ENCODE measurements at places on chromosomes 4 and X.

DNA sequence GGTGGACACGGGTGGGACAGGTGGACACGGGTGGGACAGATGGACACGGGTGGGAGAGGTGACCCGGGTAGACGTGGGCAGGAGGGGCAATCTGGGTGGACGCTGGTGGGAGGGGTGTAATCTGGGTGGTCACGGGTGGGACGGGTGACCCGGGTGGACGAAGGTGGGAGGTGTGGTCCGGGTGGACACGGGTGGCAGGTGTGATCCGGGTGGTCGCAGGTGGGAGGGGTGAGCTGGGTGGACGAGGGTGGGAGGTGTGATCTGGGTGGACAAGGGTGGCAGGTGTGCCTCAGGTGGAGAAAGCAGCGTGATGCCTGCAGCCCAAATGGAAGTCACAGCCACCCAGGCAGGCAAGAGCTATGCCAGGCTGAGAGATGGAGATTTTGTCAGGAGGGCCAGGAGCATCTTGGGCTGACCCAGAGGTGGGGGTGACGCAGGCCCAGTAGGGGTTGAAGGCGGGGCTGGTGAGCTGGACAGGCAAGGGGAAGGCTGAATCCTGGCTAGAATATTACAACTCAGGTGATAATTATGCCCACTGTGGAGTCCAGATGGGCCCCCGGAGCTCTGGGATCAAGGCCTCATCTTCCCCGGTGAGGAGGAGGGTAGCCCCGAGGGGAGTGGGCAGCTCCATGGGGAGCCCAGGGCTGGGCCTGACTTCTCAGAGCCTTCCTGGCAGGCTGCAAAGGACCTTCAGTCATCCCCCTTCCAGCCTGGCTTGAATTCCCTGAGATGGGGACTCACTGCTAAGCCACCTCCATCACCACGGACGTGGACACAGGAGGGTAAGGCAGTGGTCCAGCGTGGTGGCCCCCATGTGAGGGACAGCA lies 100.0 kb downstream of the ADRA2C start:
- H3K27ac ChIP-seq = no peak overlapping the region
- peaks cover 12% of the 10 kb centered on the region for H3K27me3 ChIP-seq
- peak; percentile 8 for DNase-seq
- H3K4me1 ChIP-seq = peaks cover 21% of the 10 kb centered on the region
- H3K4me3 ChIP-seq = no peak overlapping the region

DNA sequence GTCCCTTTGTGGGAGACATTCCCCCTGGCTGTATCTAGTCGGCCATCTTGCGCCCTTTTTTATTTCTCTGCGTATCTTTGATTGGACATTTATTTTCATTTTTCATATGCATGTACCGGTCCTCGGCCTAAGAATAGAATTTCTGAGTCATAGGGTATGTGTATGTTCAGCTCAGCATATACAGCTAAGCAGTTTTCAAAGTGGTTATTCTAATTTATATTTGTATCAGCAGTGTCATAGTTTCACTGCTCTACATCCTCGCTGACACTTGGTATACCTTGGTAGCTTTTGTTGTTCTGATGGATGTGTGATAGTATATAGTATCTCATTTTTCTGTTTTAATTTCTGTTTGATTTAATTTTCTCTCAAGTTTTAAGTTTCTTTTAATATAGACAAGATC lies 38.7 kb downstream of the BEX3 start:
- H3K27me3 ChIP-seq = peaks cover 48% of the 10 kb centered on the region
- peaks cover 14% of the 10 kb centered on the region for H3K4me1 ChIP-seq
- H3K4me3 ChIP-seq = no peak overlapping the region
- no peak overlapping the region for H3K27ac ChIP-seq
- DNase-seq = no peak
- peaks cover 19% of the 10 kb centered on the region for H3K36me3 ChIP-seq

DNA sequence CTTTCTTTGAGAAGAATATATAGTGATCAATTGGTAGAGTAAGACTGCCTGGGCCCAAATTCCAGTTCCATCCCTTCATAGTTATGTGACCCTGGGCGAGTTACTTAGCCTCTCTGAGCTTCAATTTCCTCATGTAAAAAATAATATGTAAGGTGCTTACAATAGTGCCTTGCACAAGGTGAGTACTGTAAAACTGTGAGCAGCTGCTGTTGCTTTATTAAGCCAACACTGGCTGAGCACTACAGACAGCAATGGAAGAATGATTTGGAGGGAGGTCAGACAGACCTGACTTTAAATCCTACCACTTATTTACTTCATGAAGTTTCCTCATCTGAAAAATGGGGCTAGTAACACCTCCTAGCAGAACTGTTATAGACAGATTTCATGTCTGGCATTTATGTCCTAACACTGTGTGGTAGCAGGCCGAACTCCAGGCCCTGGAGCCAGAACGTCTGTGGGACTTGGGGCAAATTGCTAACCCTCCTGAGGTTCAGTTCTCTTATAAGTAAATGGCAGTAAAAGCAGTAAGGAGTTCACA lies 53.8 kb downstream of the RNF150 start:
- H3K4me1 ChIP-seq = peaks cover 23% of the 10 kb centered on the region
- no peaks in the 10 kb centered on the region for H3K27me3 ChIP-seq
- no peaks in the 10 kb centered on the region for H3K36me3 ChIP-seq
- H3K27ac ChIP-seq = no peak overlapping the region

DNA sequence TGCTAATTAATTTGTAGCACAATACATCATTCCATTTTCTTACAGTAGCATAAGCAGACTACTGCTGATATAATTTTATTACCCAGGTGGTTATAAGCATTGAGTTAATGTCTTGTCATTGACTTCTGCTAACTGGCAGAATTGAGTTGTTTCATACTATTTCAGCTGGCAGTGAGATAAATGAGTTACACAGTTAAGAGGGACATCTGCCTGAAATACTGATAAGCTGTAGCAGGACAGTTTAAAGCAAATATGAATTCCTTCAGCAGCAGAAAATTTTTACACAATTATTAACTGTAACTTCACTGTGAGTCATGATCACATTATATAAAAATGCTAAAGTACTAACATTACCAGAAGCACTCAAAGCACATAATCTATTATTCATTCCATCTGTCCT lies 326.8 kb downstream of the INPP4B start:
- H3K27ac ChIP-seq = no peak overlapping the region
- H3K4me3 ChIP-seq = no peak overlapping the region
- no peaks in the 10 kb centered on the region for H3K27me3 ChIP-seq

DNA sequence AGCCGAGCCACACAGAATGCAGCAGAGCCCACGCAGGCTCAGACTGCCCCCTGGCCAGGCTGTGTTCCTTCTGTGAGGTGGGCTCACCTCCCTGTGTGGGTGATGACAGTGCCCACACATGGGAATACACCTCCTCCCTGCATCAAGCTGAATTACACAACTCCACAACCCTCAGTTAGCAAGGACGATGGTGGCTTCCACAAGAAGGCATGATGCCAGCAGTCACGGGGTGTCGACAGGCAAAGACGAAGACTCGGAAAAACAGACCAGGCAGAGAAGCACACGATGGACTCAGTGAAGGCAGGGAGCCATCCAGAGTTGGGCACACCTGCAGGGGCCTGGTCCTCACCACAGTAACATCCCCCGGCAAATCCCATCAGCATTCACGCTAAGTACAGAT lies 12.1 kb downstream of the LETM1 start:
- peaks cover 38% of the 10 kb centered on the region for H3K36me3 ChIP-seq
- H3K4me1 ChIP-seq = no peaks in the 10 kb centered on the region
- peak overlapping the region; percentile 37 for H3K27ac ChIP-seq
- no peak overlapping the region for H3K4me3 ChIP-seq

DNA sequence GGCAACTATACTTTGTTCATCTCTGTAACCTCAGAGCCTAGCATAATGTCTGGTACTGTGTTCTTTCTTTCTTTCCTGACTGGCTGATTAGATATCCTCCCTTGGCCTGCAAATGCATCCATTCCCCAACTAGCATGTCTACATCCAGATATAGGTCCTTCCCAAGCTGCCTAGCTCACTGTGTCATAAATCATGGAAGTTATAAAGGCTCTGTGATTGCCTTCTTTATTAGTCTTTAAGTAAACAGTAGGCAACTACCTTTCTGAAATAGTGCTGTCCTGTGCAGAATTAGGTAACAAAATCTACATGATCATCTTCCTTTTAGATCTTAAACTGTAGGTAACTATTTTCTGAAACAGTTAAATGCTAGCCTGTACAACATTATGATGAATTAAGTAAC lies 224.5 kb downstream of the DLG3 start:
- no peaks in the 10 kb centered on the region for H3K4me1 ChIP-seq
- H3K36me3 ChIP-seq = no peaks in the 10 kb centered on the region
- no peak overlapping the region for H3K27ac ChIP-seq
- H3K4me3 ChIP-seq = no peak overlapping the region

DNA sequence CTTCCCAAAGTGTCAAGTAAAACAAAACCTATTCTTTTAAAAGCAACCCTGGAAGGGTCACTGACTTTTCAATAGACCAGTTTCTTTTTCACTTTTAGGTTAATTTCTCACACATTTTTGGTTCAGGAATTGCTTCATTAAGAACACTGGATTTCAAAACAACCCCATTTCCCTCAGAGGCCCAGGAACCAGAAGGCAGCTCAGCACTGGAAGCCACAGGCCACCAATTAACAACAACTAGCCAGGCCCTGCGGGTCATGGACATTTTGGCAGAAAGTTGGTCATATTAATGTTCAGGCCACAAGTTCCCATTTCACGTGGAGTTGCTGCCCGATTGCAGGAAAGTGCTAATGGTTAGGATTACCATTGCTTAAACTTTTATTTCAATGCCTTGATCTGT lies 39.8 kb downstream of the HAND2 start:
- no peak overlapping the region for H3K4me3 ChIP-seq
- peaks cover 42% of the 10 kb centered on the region for H3K4me1 ChIP-seq
- no peaks in the 10 kb centered on the region for H3K36me3 ChIP-seq
- peaks cover 40% of the 10 kb centered on the region for H3K27me3 ChIP-seq
- DNase-seq = no peak

GRCh38 chr4:99853999-99854398 lies 37.4 kb downstream of the DAPP1 start:
- peaks cover 11% of the 10 kb centered on the region for H3K4me1 ChIP-seq
- no peaks in the 10 kb centered on the region for H3K36me3 ChIP-seq
- DNase-seq = no peak
- no peak overlapping the region for H3K4me3 ChIP-seq

- no peaks in the 10 kb centered on the region for H3K27me3 ChIP-seq
- no peak for DNase-seq
These were observed 15.2 kb downstream of the GUCY1A1 start for GRCh38 chr4:155681886-155682285.

- no peak overlapping the region for H3K4me3 ChIP-seq
- no peak for DNase-seq
- H3K27me3 ChIP-seq = no peaks in the 10 kb centered on the region
These were observed 5.5 kb downstream of the TMEM131L start for GRCh38 chr4:153471698-153472093.

- H3K4me3 ChIP-seq = no peak overlapping the region
- no peaks in the 10 kb centered on the region for H3K27me3 ChIP-seq
- DNase-seq = no peak
- H3K4me1 ChIP-seq = peaks cover 49% of the 10 kb centered on the region
These were observed 646.9 kb downstream of the STPG2 start for GRCh38 chr4:97496298-97496873.

DNA sequence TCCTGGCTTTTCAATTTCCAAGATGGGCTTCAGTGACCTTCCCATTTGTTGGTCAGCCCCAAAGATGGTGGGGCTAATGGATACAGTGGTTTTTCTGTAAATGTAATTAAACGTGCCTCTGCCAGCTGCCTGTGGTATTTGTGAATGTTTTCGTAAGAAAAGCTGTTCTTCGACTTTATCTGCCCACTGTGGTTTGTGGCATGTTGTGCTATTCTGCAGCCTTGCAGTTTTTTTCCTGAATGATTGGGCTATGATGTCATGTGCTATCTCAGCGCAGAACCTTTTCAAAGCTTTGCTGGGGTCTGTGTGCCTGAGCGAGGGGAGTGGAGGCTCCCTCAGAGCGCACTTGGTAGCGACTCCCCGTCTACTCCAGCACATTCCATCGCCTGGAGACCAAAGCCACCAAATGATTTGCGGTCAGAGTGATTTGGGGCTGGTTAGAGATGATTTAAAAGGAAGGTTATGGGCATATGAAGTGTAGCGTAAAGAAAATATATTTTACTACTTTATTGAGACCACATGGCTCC lies 137.5 kb downstream of the PALLD start:
- H3K4me3 ChIP-seq = no peak overlapping the region
- no peaks in the 10 kb centered on the region for H3K36me3 ChIP-seq
- H3K4me1 ChIP-seq = peaks cover 46% of the 10 kb centered on the region
- DNase-seq = no peak
- H3K27ac ChIP-seq = no peak overlapping the region

DNA sequence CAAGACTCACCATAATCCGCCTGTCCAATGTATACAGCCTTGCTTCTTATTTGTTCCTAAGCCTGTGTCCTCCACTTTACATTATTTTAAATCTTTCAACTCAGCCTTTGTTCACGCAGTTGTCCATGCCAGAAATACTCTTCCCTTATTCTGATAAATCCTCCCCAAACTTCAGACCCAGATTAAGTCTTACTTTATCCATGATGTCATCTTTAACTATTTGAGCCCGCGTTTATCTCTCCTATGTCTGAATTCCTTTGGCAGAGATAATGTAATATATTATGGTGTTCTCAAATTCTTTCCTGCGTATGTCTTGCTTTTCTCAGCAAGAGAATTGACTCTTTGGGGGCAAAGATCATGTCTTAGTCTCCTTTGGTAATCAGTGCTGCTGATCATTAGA lies 129.6 kb downstream of the LUZP4 start:
- no peak for DNase-seq
- H3K27me3 ChIP-seq = peaks cover 11% of the 10 kb centered on the region
- H3K36me3 ChIP-seq = no peaks in the 10 kb centered on the region
- H3K4me1 ChIP-seq = no peaks in the 10 kb centered on the region

GRCh38 chr4:78356251-78356786 lies 195.3 kb upstream of the ANXA3 start:
- peak overlapping the region; percentile 77 for H3K27ac ChIP-seq
- 0 out of 2 replicates have a peak, but pooled peaks cover 6% of the 10 kb centered on the region for H3K36me3 ChIP-seq
- peaks cover 43% of the 10 kb centered on the region for H3K4me1 ChIP-seq

GRCh38 chr4:21092531-21092930 lies 392.3 kb downstream of the PACRGL start:
- no peaks in the 10 kb centered on the region for H3K36me3 ChIP-seq
- no peak for DNase-seq
- H3K4me1 ChIP-seq = no peaks in the 10 kb centered on the region

- no peak for DNase-seq
- H3K27ac ChIP-seq = no peak overlapping the region
- peaks cover 45% of the 10 kb centered on the region for H3K27me3 ChIP-seq
- peaks cover 53% of the 10 kb centered on the region for H3K4me1 ChIP-seq
- H3K36me3 ChIP-seq = peaks cover 4% of the 10 kb centered on the region
These were observed 56.8 kb downstream of the RXFP1 start for GRCh38 chr4:158578476-158578875.

DNA sequence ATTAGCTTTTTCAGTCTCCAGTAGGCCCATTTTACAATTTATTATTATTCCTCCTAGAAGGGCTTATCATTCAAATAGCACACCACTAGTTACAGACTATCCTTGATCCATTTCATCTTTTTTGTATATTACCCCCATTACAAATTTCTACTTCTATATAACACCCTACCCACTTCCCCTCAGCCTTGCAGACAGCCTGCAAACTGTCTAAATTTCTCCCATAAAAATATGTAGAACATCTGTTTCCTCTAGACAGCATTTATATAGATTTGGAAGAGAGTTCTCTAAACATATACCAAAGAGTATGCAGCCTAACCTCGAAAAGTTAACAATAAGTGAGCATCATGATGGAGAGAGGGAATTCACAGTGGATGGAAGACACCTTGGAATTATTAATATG lies 30.8 kb downstream of the COMMD8 start:
- peaks cover 8% of the 10 kb centered on the region for H3K4me1 ChIP-seq
- H3K4me3 ChIP-seq = no peak overlapping the region
- no peak for DNase-seq

Data from WTC11 (cell line).